ENCODE measurements at places on chromosomes 11 and 22.

DNA sequence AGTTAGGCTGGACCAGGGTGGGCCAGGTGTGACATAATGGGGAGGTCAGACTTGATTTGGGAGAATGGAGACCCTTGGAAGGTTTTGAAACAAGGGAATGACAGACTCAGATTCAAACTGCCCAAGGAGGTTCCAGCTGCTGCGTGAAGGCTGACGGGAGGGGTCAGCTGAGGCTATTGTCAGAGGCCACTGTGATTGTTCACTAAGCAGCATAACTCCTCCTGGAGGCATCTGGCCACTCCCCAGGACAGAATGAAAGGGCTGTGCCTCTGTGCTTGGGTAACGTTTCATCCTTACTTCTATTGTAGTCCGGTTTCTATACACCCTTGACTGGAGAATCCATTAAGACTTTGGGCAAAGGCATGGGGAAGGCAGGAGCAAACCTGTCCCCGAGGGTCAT lies 126.6 kb downstream of the DSCAML1 start:
- DNase-seq = no peak

DNA sequence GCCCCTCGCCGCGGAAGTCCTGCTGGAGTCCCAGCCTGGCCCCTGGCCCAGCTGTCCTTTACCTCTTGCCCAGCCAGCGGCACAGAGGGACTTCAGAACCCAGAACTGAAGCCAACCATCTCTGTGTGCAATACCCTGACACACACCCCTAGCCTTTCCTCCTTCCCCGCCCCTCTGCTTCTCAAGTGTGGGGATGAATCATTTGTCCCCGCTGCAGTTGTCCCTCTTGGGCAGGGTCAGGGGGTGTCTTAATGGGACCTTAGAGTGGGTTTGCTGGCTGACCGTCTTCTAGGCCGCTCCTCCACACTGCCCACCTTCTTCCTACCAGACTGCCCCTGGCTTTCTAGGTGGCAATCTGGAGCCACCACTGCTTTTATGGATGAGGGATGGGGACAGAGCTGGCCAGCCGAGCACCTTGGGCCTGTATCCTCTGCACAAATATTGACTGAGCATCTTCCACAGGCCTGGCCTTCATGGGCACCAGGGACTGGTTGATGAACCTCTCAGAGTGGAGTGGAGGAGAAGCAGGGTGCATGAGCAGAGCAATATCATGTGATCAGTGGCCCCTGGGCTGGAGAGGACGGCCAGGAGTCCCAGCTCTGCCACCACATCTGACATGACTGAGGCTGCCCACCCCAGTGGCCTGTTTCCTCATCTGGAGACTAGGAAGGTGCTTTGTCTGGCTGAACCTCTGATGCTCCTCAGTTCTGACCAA lies 668 bp upstream of the CHST1 start:
- DNase-seq = no peak

- no peak for DNase-seq
These were observed 26.9 kb upstream of the SCUBE2 start for GRCh38 chr11:9118277-9118676.

DNA sequence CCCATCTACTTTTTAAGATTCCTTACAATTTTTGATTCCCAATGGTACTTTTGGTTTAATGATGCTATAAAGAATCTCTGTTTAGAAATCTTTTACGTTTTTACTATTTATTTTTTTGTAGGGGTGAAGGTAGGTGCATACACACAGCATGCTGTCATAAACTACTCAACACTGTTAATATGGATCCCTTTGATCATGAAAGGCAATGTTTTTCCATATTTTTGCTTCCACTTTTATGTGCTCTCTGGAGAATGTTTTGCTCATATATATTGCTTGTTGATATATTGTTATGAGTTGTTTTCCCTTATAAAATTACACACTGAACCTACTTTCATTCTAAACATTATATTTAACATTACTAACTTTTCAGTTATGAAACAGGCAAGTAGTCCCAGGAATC lies 123.6 kb upstream of the TP53AIP1 start:
- DNase-seq = no peak
